HCT116 (cell line): ENCODE measurements at places on chromosomes 2 and 18. TPM values are rescaled to one million over a fixed set of nuclear protein-coding genes. Genes with fewer than 3 reads are reported as not detected.

Gene RGPD6
- 17.7 TPM for total RNA-seq

Gene DSG2
- total RNA-seq, result 123 TPM

Gene ADD2
- 0.15 TPM for total RNA-seq

Gene SERPINB10
- total RNA-seq, result not detected

Gene DNAH7
- not detected for total RNA-seq

Gene VSNL1
- total RNA-seq, result 4.6 TPM

Gene PSMA8
- not detected for total RNA-seq

Gene FHOD3
- total RNA-seq, result 4.0 TPM

Gene TGFA
- 50.1 TPM for total RNA-seq

Gene SERPINB4
- total RNA-seq, result not detected

Gene REG3G
- total RNA-seq, result 0.86 TPM

Gene RNPEPL1
- total RNA-seq, result 49.7 TPM

Gene TIMM21
- 33.3 TPM for total RNA-seq

Gene SERPINB8
- 5.9 TPM for total RNA-seq

Gene LIMS2
- total RNA-seq, result 3.7 TPM

Gene SIX3
- total RNA-seq, result 1.2 TPM

Gene FOXI3
- not detected for total RNA-seq

Gene CYS1
- total RNA-seq, result 3.7 TPM

Gene STON1
- 1.4 TPM for total RNA-seq

Gene LOXHD1
- total RNA-seq, result not detected

Gene SIGLEC15
- total RNA-seq, result not detected

Gene ALPG
- total RNA-seq, result 0.10 TPM

Gene TMEM182
- total RNA-seq, result 8.4 TPM

Gene PSD4
- 12.6 TPM for total RNA-seq

Gene CYTIP
- total RNA-seq, result 0.64 TPM

Gene CARF
- 4.2 TPM for total RNA-seq

Gene HNMT
- total RNA-seq, result not detected

Gene GPD2
- 80.7 TPM for total RNA-seq

Gene DLGAP1
- total RNA-seq, result 0.39 TPM

Gene GAL3ST2
- 0.44 TPM for total RNA-seq
